ENCODE measurements at places on chromosomes 5 and 9. TPM values are rescaled to one million over a fixed set of nuclear protein-coding genes. Genes with fewer than 3 reads are reported as not detected.

GRCh38 chr9:124309667-124310084, 51.9 kb downstream of the NEK6 start:
- H3K27me3 ChIP-seq = no peaks in the 10 kb centered on the region
- peaks cover 7% of the 10 kb centered on the region for H3K36me3 ChIP-seq
- no peak overlapping the region for H3K4me3 ChIP-seq
- H3K27ac ChIP-seq = no peak overlapping the region

- no peak overlapping the region for H3K4me3 ChIP-seq
- H3K27ac ChIP-seq = no peak overlapping the region
- H3K4me1 ChIP-seq = no peaks in the 10 kb centered on the region
- H3K27me3 ChIP-seq = peaks cover 20% of the 10 kb centered on the region
- H3K36me3 ChIP-seq = no peaks in the 10 kb centered on the region
Observed at GRCh38 chr5:96439477-96440184, 6.6 kb upstream of the PCSK1 start.

OTULINL gene
- total RNA-seq = 55.6 TPM

SLC36A2 gene
- not detected for total RNA-seq

DNA sequence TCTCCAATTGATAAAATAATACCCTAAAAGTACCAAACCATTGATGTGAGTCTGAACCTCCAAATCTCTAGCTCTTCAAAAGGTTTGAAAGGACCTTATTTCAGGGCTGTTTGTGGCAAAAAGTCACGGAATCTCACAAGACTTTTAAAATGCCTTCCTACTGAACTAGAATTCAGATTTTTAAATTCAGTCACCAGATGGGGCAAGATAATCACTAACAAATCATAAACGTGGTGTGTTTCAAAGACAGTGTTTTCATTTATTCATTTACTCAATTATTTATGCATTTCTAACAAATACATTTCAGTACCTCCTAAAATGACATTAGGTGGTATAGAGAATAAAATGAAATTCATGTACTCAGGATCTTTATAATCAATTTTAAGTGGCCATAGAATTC, 68.2 kb upstream of the SMC2 start:
- H3K27ac ChIP-seq = no peak overlapping the region
- DNase-seq = no peak
- no peaks in the 10 kb centered on the region for H3K4me1 ChIP-seq
- no peaks in the 10 kb centered on the region for H3K36me3 ChIP-seq
- no peak overlapping the region for H3K4me3 ChIP-seq
- no peaks in the 10 kb centered on the region for H3K27me3 ChIP-seq

All from CD4-positive, alpha-beta T cell (primary cell).